Stimulated activated CD8-positive, alpha-beta memory T cell treated with anti-CD3 and anti-CD28 coated beads, Interleukin-7, amount 100 ng/mL, for 4 hours (primary cell): ENCODE measurements at places on chromosomes 7 and 10.

- no peak for DNase-seq
Observed at GRCh38 chr7:16479591-16479990, 14.1 kb upstream of the SOSTDC1 start.

DNA sequence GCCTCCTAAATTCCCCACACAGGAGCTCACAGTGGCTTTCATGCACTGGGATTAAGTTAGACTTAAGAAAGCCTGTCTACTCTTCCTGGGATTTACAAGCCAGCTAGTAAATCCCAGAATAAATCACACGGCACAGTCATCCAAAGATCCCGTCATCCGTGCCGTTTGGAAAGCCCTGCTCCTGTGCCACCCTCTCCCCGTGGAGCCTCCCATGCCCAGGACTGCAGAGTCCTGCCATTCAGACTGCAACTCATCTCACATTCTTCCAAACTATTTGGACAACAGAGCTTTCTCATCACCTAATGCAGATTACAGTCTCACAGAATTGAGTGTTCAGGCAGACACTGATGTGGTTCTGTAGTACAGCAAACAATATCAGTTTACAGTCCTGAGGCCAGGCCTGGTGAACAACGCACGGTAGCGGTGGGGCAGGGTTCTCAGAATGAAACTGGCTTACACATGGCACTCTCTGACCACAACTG is 166.5 kb downstream of the EGFR start:
- no peak for DNase-seq

GRCh38 chr7:36348256-36348655 is 41.4 kb upstream of the ANLN start:
- no peak for DNase-seq

GRCh38 chr7:20607216-20607615 is 8.3 kb upstream of the ABCB5 start:
- no peak for DNase-seq

DNA sequence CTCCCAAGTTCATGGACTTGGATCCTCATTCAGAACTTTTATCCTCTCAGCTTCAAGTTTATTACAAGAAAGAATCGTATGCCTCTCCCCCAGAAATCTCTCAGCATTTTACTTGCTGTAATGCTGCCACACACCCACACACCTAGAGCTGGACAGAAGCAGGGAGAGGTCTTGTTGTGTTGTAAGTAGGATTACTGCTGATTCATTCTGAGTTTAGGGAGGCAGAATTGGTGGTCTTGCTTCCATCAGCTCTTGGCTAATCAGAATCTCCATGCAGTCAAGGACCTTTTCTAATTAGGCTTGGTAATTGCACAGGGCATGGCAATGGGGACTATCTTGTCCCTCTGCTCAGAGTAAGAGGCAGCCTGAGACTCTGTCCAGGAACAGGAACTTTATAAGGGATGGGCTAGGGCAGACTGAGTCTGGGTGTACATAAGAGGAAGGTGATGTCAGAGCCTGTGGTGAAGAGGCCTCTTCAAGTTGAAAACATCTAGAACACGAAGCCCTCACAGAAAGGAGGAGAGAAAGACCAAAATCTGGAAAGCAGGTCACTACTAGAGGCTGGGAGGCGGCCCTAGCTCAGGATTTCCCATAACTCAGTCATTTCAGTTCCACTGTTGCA is 7.0 kb upstream of the PTPRE start:
- DNase-seq: no peak

GRCh38 chr10:60521974-60522405 is 132.3 kb upstream of the ANK3 start:
- no peak for DNase-seq

GRCh38 chr7:69951458-69951857 is 353.2 kb downstream of the AUTS2 start:
- no peak for DNase-seq

GRCh38 chr10:50397312-50398140 is 146.2 kb upstream of the ASAH2 start:
- DNase-seq: no peak

DNA sequence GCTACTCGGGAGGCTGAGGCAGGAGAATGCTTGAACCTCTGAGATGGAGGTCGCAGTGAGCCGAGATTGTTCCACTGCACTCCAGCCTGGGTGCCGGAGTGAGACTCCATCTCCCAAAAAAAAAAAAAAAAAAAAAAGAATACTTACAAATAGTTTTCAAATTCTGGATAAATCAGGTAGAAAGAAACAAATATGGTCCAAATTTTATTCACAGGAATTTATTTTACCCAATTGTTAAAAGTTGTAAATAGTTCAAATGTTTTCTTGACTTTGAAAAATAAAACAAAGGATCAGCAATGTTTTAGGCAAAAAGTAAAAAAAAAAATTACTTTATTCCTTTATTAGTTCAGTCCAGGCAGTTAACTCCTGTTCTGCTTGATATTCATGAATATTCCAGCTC is 172.9 kb upstream of the NAMPT start:
- DNase-seq: no peak

DNA sequence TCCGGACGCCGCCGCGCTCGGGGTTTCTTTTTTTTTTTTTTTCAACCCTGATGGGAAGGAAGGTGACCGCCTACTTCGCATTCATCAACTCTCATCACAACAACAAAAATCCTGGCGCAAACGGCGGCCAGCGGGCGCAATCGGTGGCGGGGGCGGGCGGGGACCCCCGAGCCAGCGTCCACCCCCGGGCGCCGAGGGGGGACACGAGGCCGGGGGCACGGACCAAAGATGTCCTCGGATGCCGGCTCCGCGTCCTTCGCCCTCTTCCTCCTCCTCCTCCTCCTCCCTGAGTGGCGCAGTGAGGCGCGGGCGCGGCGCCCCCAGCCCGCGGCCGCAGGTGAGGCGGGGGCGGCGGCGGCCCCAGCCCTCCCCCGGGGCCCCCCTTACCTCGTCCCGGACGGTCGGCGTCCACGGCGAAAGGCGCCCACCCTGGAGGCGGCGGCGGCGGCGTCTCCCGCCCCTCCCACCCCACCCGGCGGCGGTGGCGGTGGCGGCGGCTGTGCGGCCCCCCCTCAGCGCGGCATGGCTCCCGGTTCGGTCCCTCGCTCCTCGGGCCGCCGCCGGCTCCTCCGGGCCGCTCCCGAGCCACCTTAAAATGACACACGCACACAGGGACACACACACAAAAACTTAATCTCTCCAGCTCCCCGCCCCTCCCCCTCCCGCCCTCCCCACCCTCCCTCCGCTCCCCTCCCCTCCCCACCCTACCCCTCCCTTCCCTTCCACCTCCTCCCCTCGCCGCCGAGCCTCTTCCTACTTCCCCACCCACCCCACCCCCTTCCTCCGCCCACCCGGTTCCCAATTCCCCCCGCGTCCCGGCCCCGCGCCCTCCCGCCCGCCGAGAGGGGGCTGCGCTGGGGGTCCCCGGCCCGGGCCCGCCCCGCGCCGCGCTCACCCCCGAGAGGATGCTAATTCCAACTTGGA is at the start of gene CTBP2:
Gene CTBP2, minus strand, starts transcription at position 632 of the 924 bp plus-strand sequence.
- no peak for DNase-seq

DNA sequence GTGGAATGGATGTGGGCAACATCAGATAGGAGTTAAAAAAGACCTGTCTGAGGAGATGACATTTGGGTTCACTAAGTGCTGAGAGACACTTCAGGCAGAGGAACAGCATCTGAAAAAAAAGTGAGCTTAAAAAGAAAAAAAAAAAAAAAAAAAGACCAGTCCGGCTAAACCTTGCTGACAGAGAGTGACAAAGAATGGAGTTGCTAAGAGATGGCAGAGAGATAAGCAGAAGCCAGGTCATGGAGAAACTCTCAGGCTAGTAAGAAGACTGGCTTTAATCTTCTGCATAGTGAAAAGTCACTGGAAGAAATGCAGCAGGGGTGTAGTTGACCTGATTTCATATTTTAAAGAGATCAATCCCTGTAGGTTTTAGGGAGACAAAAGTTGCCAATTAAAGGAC is 711.1 kb upstream of the SEMA3D start:
- no peak for DNase-seq

DNA sequence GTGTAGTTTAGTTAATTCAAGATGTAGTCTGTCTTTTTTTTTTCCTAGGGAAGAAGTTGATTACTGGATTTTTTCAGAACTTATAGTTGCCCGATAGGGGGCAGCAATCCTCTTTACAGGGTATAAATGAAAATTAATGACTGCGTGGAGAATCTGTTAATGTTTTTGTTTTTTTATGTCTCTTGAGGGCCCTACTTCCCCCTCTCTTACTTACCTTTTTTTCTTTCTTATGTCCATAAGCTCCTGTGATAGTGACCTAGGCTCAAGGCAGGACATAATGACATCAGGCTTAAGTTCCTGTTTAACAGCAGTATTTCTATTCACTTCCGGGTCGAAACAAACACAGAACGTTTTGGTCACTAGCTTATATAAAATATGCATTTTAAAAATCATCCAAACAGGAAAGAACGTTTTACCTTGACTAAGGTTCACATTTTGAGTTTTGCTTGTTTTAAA is 18.8 kb downstream of the CDC123 start:
- DNase-seq: no peak

DNA sequence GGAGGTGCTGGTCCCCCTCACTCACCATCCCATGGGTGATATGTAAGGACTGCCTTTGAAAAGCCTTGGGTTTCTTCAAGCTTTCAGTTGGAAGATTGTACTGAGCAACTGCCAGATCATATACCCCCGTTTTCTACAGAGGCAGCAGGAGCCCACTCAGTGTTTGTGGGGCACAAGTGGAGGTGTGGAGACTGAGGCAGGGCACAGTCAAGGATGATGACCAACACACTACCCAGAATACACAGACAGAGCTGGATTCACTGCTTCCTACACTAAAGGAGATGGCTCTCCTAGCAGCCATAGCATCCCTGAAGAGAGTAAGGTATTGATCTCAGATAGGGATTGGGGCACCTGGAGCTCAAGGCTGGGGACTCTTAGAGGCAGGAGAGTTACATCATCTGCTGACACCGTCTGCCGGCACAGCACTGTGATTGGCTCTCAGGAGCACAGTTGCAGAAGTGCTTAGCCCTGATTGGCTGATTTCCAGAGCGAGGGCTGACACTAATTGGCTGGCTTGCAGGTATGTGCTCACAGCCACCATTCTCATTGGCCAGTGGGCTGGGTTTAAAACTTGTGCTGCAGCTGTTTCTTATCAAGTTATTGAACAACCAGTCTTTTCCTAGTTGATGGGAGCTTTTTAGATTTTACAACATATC is 77.9 kb upstream of the PFKP start:
- DNase-seq: no peak

- no peak for DNase-seq
Observed at GRCh38 chr7:2142386-2142785, 90.4 kb downstream of the MAD1L1 start.

DNA sequence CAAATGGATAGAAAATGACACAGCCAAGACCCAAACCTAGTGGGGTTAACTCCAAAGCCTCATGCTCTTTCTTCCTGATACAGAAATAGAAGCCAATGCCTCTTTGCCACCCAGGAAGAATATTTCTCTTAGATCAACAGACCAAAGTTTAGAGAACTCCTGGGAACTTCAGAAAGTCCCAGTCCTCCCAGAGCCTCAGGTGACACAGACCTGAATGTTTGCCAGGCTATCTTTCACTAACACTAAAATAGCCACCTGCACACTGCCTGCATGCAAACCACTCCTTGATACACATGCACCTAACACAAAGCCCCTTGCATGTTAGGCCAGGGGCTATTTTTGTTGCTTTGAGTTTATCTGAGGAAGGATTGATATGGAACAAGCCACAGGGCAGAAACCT is 27.7 kb downstream of the LSM5 start:
- no peak for DNase-seq

GRCh38 chr7:67917437-67917755 is 920.8 kb downstream of the TYW1 start:
- no peak for DNase-seq

- DNase-seq: no peak
Observed at GRCh38 chr10:58439632-58440364, 54.6 kb downstream of the TFAM start.

DNA sequence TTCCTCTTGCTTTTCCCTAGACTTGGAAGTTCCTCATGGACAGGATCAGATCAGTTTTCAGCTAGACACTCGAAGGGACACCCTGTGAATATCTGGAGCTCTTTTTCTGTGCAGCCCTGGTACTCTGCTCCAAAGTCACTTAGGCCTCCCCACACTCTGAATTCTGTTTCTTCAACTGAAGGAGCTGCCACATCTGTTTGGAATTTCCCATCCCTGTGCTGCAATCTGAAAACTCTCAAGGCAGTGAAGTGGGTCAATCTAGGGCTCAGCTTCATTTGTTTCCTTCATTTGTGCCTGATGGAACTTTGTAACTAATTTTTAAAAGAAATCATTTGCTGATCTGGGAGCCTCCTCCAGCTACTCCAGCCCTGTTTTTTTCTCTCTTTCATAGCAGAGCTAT is 9.6 kb downstream of the EPC1 start:
- no peak for DNase-seq

DNA sequence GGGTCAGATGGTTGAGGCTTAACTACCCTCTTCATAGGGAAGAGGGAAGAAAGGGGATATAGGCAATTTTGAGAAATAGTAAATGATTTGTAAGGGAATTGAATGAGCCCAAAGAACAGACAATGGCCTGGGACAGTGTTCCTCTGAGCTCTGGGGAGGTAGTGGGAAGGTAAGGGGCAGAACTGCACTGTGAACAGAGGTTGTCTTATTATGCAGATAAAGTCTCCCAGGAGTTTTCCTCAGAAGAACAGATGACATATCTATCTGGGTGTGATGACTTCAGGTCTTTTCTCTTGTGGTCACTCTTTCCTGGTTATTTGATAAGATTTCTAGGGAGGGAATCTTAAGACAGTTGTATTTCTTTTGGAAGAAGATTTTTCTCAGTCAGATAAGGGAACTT is 296.1 kb downstream of the ZEB1 start:
- DNase-seq: no peak

DNA sequence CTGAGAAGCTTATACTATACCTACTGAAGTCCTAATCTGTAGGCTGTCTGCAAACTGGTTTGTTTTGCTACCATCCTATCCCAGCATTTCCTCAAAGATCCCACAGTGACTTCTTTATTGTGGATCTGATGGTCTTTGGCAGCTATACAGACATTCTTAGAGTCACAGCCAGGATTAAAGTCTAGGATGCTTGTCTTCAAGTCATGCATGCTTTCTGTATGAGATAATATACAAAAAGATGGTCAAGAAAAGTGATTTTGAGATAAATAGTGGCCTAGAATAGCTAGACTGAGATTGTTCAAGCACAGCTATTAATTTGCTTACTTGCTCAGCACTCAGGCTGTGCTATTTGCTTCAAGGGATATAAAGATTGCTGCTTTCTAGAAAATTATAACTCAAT is 454.4 kb downstream of the AUTS2 start:
- DNase-seq: no peak

DNA sequence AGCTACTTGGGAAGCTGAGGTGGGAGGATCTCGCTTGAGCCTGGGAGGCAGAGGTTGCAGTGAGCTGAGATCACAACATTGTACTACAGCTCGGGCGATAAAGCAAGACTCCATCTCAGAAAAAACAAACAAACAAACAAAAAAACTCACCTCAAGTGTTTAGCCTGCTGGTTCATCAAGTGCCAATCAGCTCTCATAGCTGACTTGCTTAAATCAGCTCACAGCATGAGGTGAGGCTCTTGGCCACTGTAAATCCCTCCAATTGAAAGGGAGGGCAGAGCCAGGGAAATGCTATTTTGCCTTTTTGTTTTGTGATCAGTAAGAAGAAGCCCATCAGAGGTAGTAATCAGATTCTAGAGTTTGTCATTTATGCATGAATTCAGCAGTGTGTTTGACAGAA is 112.3 kb downstream of the RAB11FIP2 start:
- no peak for DNase-seq
